ENCODE measurements at places on chromosomes 3 and 15. TPM values are rescaled to one million over a fixed set of nuclear protein-coding genes. Genes with fewer than 3 reads are reported as not detected.

The CKMT1B gene
- total RNA-seq: not detected

The MAP1A gene
- total RNA-seq: 10.8 TPM

The RBPMS2 gene
- 2.5 TPM for total RNA-seq

The OR5K2 gene
- not detected for total RNA-seq

The CFAP92 gene
- total RNA-seq: 1.0 TPM

The TYRO3 gene
- total RNA-seq: 19.3 TPM

GRCh38 chr3:58576716-58577115 is 475 bp downstream of the FAM107A start:
- DNase-seq: no peak

- no peak for DNase-seq
These were observed 43.1 kb downstream of the ZNF710 start for GRCh38 chr15:90044191-90044590.

GRCh38 chr15:76336254-76337058 is at the start of gene ISL2:
Gene ISL2 (plus strand): TSS chr15:76336773. CDS start chr15:76336884, 111 bp downstream.
- no peak for DNase-seq

DNA sequence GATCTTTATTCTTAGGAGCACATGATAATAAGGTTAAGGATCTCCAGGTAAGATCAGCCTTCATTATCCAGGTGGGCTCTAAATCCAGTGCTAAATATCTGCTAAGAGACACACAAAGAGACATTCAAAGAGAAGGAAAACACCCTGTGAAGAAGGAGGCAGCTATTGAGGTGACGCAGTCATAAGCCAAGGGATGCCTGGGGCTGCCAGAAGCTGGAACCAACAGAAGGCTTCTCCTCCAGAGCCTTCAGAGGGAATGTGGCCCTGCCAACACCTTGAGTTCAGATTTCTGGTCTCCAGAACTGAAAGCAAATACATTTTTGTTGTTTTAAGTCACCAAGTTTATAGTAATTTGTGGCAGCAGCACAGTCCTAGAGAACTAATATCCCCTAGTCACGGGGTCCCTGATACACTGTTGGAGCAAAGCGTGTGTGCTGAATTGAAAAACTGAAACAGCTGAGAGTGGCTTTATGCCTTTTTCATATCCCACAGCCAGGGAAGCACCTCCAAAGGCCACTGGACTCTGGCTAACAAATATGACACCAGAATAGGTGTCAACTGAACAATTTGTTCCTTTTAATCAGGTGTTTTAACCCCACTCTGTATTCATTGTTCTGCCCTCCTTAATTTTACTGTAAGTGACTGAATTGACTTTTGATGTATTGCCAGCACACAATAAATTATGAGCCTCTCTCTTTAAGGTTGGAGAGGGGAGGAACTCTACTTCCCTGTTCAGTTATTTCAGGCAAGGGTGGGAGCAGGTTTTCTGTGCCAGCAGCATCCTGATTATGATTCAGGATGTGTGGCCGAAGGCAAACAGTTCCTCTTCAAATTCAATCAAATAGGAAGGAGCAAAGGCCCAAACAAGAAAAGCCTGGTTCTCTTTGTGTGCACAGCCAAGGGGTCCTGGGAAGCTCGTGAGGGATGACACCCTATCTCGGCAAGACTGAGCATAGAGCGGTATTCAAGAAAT is 151.8 kb upstream of the HES1 start:
- DNase-seq: no peak

GRCh38 chr3:44114142-44114541 is 127.5 kb upstream of the TOPAZ1 start:
- no peak for DNase-seq

DNA sequence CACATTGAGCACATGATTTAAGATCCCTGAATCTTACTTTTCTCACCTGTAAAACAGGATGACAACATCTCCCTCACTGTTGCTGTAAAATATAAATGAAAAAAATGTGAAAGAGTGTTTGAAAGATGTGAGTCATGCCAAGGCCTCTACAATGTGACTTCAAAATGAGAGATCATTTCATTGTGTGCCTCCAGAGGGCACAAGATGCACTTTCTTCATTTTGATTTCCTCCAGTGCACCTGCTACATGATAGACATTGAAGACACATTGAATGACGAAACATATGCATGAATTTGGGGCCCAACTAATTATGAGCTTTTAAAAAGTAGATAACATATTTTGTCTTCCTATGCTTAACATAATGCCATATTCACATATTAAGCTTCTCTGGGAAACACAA is 170.3 kb downstream of the MOBP start:
- DNase-seq: peak; percentile 41

GRCh38 chr15:42085236-42085605 is 9.1 kb downstream of the PLA2G4D start:
- no peak for DNase-seq

GRCh38 chr15:60417112-60417511 is 19.3 kb upstream of the ANXA2 start:
- DNase-seq: no peak

DNA sequence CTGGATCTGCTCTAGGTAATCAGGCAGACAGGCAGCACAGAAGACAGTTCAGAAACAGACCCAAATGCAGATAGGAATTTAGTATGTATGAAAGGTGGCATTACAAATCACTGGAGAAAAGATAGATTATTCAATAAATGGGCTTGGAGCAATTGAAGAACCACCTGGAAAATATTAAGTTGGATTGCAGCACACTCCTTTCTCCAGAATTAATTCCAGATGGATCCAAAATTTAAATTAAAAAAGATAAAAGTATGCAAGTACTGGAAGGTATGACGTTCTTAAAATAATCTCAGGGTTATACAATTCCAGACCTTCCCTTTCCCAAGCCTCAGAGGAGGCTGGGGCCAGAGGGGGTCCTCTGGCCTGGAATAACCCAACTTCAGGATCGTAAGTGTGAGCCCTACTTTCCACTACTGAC is 32.5 kb downstream of the HRH1 start:
- DNase-seq: no peak

DNA sequence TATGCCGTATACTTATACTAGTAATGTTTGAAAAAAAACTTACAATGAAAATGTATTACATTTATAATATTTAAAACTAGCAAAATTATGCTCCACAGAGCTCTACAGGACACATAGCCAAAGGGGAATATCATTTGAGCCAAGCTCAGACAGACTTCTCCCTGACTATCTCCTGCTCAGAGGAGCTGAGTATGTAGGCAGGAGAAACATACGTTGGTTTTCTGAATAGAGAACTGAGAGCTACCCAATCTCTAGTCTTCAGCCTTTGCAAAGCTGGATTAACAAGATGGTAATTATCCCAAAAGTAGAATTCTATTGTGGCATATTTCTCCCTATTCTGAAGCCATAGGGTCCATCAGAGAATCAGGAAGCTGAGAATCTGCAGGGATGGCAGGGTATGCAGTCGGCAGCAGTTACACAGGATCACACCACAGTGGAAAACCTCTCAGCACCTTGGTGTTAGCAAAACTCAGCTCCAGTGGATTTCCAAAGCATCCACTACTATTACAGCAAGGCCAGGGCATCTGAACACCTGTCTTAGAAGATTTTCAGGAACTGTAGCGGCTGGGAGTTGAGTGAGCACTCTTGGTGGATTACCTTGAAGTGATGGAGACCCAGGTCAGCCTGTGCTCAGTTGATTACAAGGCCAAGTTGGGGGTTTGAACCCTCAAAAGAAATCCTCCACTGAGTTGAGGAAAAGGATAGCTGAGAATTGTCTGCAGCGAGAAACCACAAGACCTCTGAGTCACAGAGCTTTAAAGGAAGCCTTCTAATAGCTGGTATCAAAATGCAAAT is 30.1 kb downstream of the GPR15 start:
- DNase-seq: no peak

DNA sequence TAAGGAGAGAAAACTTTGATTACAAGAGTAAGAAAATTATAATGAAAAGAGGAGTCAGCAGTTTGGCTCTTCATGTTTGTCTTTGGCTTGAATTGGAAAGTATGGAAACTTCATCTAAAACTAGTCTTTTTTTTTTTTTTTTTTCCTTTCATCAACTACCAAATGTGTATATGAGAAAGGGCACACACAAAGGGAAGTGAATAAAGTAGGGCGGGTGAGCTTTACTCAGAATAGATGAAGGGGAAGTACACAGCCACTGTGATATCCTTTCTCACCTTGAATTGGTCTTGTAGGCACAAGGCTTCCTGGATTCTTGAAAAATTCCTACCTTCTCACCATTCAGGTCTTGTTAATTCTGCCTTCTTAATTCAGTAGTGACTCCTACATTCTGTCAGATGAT is 652.3 kb upstream of the KCNMB2 start:
- no peak for DNase-seq

All from glomerular endothelial cell (primary cell).